ENCODE measurements at places on chromosomes 1 and 21. TPM values are rescaled to one million over a fixed set of nuclear protein-coding genes. Genes with fewer than 3 reads are reported as not detected.

GRCh38 chr1:168626326-168626725, 49.9 kb downstream of the XCL1 start:
- no peak for DNase-seq

DNA sequence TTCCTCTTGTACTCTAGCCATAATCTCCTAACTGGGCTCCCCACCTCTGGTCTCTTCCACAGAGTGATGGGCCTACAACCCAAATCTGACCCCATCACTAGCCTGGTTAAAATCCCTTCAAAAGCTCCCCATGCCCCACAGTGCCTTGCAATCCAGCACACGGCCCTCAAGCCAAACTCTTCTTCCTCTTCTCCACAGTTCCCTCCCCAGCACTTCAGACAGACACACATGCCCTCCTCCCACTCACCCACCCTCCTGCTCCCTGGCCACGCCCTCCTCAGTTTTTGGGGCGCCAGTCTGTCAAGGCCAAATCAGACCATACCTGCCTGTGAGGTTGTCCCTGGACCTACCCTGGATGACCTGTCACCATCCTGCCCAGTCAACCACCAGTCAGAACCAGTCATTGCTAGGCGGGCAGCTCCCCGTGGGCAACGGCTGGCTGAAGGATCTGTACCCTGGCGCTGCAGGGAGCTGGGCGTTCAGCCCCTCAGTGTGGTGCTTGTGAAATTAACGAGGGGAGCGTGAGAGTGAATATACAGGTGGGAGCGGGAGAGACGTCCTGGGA, 753 bp downstream of the C1orf210 start:
- DNase-seq, result no peak

- no peak for DNase-seq
Measured at GRCh38 chr1:33818071-33818470, 45.8 kb upstream of the HMGB4 start.

Gene DFFB
- 15.4 TPM for total RNA-seq

Gene ALPL
- not detected for total RNA-seq

Gene S100A8
- total RNA-seq, result not detected

Gene HES5
- not detected for total RNA-seq

GRCh38 chr1:226983247-226983991, 43.3 kb downstream of the COQ8A start:
- DNase-seq, result no peak

DNA sequence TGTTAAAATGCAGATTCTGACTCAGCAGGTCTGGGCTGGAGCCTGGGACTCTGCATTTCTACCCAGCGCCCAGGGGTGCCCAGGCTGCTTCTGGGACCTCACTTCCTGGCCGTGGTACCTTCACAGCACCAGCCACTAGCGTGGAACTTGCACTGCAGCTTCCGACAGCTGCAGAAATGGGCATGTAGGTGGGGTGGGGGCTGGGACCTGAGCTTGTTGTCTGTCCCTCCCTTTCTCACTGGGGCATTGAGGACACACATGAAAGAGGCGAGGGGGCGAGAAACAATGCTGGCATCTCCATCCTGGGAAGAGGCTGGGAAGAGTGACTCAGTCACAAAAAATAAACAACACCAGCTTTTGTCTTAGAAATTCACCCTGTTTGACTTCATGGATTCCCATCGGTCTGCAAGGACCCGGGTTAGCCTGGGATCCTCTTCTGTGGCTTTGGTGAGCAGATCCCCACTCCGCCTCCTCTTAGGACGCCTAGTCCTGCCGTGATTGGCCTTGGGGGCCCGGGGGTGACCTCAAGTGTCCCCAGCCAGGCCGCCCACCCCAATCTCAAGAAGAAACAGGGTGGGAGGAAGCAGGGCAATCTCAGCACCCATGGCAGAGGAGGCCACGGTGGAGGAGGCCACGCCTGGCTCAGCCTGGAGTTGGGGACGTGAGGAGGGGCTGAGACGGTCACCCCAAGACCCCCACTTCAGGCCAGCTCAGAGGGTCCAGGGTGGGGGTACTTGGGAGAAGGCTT, 29.9 kb upstream of the POFUT2 start:
- no peak for DNase-seq

DNA sequence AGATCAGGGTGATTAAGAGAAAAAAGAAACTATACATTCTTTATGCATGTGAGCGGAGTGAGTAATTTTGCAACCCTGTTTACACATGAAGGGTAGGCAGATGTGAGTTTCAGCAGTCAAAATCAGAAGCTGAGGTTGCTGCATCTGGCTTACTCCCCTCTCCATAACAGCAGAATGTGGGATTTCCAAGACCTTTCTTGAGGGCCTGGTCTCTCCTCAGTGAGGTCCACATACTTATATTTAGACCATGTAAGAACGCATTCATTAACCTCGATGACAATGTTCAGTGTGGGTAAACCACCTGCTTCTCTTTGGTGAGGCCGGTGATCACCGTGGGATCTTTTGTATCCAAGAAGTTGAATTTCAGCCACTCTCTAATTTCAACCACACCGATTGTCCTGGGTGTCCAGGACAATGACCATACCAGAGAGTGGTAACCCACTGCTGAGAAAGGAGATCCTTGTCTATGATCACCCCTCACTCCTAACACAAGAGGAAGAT, 18.7 kb upstream of the RAP1A start:
- DNase-seq, result no peak

- DNase-seq, result no peak
Measured at GRCh38 chr1:227489572-227489971, 73.8 kb upstream of the ZNF678 start.

- DNase-seq, result no peak
Measured at GRCh38 chr21:26835027-26835713, 10.0 kb downstream of the ADAMTS1 start.

GRCh38 chr1:218482683-218483082, 137.5 kb downstream of the TGFB2 start:
- no peak for DNase-seq

DNA sequence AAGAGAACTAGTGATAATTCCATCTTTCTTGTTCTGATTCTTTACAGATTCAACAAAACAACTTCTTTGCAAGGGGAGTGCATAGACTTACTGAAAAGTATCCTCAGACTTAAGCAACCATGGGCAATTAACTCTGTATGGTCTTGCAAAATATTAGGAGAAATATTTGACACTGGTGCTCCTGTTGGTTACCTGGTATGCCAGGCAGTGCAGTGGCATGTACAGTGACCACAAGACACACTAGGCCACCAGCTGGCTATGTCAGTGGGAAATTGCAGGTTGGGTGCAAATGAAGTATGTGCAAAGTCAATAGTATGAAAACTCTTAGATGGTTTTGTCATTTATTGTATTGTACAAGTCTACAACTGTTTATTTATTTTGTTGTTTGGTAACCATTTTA, 34.5 kb downstream of the EPS15 start:
- no peak for DNase-seq

Gene CFHR3
- total RNA-seq, result not detected

DNA sequence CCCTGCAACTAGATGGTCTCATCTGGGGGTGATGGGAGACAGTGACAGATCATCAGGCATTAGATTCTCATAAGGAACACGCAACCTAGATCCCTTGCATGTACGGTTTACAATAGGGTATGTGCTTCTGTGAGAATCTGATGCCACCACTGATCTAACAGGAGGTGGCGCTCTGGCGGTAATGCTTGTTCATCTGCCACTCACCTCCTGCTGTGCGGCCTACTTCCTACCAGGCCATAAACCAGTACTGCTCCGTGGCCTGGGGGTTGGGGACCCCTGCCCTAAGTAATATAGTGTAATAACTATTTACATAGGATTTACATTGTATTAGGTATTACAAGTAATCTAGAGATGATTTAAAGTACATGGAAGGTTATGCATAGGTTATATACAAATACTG, 134.9 kb downstream of the CLEC20A start:
- DNase-seq, result no peak

DNA sequence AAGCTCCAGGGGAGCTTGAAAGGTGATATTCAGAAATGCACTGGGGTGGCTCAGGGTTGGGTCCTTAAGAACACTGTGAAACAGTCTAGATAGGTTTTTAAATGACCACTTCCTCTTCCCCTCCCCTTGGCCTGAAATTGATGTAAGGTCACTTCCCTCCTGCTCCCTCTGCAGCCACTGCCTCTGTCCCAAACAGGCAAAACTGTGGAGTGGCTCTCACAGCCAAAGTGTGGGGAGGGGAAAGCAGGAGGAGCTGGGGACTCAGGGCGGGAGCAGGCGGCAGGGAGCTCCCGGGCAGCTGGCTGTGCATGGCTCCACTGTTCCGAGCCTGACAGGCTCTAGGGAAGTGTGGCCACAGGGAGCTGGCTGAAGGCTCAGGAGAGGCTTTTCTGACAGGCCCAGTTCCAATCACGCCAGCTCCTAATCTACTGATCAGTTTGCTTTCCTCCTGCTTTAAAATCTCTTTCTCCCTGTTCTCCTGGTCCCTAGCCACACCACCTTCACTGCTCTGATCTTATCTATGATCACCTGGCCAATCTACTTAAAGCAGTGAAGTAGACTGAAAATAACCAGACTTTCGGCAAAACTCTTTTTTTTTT, 5.1 kb upstream of the CSRP1 start:
- DNase-seq, result no peak

DNA sequence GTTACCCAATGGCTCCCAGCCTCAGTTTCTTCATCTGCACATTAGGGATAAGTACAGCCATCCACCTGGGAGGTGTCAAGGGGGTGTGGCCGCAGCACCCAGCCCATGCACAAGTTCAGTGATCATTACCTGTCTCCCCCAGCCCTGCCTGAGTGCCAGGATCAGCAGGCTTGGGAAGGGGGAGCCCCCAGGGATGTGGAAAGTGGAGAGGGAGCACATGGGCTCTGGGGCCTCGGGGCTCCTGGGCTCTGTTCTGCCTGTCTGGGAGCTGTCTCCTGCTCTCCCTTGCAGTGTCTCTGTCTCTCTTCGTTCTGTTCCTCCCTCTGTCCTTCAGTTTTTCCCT, 10.8 kb upstream of the PADI1 start:
- no peak for DNase-seq

DNA sequence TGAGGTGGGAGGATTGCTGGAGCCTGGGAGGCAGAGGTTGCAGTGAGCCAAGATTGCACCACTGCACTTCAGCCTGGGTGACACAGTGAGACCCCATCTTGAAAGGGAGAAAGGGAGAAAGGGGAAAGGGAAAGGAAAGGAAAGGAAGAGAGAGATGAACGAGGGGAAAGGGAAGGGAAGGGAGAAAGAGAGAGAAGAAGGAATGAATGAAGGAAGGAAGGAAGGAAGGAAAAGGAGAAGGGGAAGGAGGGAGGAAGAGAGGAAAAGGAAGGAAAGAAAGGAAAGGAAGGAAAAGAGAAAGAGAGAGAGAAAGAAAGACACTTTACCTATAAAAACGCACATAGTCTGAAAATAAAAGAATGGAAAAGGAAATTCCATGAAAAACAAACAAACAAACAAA, 18.0 kb downstream of the ZNF695 start:
- no peak for DNase-seq

Gene GUCA2B
- total RNA-seq, result not detected

DNA sequence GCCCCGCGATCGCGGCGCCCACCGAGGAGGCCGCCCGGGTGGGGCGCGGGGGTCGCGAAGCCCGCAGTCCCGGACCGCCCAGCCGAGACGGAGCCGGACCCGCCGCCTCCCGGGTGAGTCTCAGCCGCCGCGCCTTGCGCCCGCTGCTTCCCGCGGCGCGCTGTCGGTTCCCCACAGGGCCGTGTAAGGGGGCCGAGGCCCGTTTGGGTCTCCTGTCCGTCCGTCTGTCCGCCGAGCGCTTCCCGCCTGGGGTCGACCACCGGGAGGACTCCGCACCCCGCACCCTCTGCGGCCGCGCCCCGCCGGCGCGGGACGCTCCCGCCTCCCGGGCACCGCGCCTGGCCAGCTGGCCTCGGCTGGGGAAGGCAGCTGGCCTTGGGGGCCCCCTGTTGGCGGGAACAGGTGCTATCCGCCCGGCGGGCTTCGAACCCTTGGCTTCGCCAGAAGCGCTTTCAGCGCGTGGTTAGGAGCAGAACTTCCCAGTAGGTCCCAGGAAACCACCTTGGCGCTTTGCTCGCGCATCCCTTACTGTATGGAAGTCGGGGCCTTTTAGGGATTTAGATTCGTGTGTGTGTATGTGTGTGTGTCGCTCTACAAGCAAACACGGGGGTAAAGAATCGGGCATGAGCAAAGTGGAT, 414 bp downstream of the TMEM51 start:
- DNase-seq, result no peak

DNA sequence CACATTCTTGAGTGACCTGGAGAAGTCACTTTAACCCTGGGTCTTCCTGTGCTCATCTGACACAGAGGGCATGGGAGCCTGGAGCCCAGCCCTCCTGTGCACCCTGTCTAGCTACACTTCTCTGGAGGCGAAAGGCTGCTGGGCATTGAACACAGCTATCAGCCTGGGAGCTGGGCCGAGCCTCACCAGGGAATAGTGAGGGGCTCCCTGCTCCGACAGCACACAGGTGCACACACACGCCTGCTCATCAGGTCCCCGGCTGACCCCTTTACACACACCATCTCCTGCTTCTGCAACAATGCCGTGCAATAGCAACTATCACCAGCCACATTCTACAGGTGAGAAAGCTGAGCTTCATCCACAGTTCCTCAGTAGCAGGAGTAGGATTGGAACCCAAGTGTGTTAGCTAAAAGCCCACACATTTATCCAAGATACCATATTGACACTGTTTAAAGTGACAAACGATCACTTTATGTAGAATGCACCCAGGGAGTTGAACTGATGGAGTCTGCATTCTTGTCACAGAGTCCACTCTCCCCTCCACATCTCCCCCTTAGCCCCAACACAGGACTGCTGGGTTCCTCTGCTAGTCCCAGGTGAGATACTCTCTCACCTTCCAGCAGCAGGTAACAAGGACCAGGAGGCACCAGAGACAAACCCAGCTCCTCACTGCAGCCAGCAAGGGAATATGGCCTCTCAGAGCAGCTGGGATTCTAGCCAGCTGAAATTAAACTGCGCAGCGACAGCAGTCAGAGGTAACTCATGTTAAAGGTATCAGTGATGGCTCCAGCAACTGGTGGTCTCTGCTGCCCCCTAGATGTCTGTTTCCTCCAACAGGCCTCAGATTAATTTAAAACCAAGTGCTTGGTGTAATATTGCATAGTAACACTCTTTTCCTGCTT, 18.3 kb upstream of the CAPN8 start:
- DNase-seq, result peak; percentile 13

Gene SLC35F3
- 0.35 TPM for total RNA-seq

- peak; percentile 76 for DNase-seq
Measured at GRCh38 chr1:31955917-31956736, 18.0 kb upstream of the PTP4A2 start.

GRCh38 chr1:9649769-9650168, 1.8 kb upstream of the PIK3CD start:
- no peak for DNase-seq

DNA sequence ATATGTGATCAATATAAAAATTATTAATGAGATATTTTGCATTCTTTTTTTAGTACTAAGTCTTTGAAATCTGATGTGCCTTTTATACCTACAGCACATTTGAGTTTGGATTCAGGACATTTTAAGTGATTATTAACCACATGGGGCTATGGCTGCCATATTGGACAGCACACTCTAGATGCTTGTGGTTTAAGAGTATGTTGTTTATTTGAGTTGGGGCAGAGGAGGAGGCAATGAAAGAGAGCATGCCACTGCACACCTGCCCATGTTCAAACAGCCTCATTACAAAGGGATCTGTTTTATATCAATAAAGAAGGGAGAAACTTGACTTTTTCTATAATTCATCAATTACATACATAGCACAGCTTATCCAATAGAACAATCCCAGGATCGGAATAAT, 99.4 kb upstream of the EDEM3 start:
- DNase-seq, result no peak

- no peak for DNase-seq
Measured at GRCh38 chr21:37811711-37812110, 104.5 kb downstream of the KCNJ6 start.

- no peak for DNase-seq
Measured at GRCh38 chr1:227621211-227621610, 57.9 kb downstream of the ZNF678 start.

Data from CD4-positive, CD25-positive, alpha-beta regulatory T cell (primary cell).